ENCODE measurements at places on chromosomes 7 and 10. TPM values are rescaled to one million over a fixed set of nuclear protein-coding genes. Genes with fewer than 3 reads are reported as not detected.

The INSYN2A gene
- not detected for total RNA-seq

The ATOH7 gene
- total RNA-seq: not detected

The DEPP1 gene
- 19.6 TPM for total RNA-seq

DNA sequence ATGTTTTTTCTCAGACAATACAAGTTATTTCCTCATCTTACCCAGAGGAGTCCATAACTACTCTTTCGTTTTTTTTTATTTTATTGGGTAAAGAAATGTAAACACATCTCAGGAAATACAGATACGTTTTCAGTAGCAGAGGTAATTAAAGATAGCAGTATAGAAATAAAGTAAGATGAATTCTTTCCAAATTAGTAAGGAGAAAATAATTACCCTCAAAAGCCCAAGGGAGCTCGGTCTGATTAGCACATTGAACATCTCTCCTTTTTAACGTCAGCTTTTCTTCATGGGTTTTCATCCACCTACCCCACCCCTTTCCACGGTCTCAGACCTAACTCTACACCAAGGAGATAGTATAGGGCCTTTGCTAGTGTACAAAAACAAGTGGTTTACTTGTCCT is 294.2 kb downstream of the GRID1 start:
- no peak for DNase-seq

DNA sequence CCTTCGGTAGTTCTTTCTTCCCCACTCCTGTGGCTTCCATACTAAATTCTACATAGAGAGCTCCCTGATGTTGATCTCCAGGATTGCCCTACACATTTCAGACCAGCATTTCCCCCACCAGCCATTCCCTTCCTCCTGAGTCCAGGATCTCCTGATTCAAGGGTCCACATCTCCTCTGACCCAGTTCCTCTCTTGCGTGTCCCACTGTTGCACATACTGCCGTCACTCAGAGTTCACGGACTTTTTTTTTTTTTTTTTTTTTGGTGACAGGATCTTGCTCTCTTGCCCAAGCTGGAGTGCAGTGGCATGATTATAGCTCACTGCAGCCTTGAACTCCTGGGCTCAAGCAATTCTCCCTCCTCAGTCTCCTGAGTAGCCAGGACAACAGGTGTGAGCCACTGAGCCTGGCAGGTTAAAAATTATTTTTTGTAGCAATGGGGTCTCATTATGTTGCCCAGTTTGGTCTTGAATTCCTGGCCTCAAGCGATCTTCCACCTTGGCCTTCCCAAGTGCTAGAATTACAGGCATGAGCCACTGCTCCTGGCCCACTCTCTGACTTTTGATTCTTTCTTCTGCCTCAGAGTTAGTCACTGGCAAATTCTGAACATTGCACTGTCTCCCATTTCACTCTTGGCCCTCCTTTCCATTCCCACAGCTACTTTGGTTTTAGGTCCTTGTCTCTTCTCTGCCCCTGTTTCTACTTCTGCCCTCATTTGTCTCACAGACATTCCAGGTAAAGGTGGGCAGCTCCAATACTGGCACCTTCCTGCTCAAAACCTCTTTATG is 29.6 kb upstream of the ZRANB1 start:
- no peak for DNase-seq

DNA sequence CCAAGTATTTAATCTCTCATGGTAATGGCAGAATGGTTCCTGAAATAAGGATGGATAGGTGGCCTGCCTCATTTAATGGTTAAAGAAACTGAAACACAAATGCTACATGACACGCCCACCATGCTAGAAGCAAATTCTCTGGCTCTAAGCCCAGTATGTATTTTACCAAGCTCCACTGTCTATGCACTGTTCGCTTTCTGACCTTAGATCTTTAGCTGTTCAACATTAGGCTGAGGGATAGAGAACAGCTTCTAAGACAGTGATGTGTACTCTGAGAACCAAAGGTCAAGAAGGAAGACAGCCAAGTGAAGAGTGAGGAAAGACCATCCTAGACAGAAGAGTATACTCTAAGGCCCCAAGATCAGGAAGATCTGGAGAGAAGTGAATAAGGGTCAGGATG is 26.6 kb downstream of the FAM3C start:
- DNase-seq: no peak

DNA sequence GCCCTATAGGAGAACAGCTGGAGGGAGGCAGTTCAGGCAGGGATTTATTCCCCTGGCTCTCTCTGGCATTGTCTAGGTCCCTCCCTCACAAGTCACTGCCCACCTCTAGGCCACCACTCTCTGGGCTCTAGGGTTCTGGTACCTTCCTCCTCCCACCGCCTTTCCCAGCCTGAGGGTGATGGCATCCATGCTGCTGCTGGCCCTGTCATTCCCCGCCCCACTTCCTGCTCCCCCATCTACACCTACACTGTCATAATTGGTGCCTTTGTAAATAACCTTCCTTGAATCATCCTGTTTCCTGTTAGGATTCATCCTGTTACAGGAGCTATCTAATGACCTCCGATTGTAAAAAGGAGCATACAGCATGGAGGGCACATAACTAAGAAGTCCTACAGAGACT is 303.3 kb upstream of the COBL start:
- no peak for DNase-seq

GRCh38 chr10:19815036-19815730 is 1.0 kb upstream of the PLXDC2 start:
- peak; percentile 73 for DNase-seq

GRCh38 chr7:155893176-155893575 is 80.9 kb upstream of the SHH start:
- DNase-seq: no peak

- DNase-seq: no peak
Measured at GRCh38 chr7:31114593-31115343, 62.7 kb downstream of the ADCYAP1R1 start.

All from right cardiac atrium (tissue), 5 donors.